KG1 (cell line): ENCODE measurements at places on chromosomes 6 and 20.
A peak's percentile ranks its signal among the peaks of the same experiment; 100 is the strongest.

- DNase-seq: no peak
These were observed 20.5 kb upstream of the GJA10 start for GRCh38 chr6:89873721-89874120.

DNA sequence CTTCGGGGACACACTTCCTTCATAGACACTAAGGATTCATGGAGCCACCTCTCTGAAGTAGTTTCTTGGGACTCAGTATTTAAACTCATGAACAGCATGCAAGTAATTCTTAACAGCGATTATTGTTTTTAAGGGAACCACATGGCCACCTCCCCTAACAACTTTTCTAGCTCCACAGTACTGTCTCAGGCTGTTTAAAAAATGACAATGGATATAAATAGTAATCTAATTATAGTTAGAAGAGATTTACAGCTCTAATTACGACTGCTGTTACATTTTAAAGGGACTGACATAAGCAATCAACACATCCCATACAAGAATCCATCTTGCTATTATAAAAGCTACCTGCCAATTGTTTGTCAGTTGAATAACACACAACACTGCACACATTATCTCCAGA, 72.1 kb upstream of the HDGFL1 start:
- no peak for DNase-seq

GRCh38 chr20:61756966-61757677, 308.6 kb downstream of the TAF4 start:
- no peak for DNase-seq

- DNase-seq: no peak
These were observed 539.3 kb upstream of the ID4 start for GRCh38 chr6:19297880-19298279.

DNA sequence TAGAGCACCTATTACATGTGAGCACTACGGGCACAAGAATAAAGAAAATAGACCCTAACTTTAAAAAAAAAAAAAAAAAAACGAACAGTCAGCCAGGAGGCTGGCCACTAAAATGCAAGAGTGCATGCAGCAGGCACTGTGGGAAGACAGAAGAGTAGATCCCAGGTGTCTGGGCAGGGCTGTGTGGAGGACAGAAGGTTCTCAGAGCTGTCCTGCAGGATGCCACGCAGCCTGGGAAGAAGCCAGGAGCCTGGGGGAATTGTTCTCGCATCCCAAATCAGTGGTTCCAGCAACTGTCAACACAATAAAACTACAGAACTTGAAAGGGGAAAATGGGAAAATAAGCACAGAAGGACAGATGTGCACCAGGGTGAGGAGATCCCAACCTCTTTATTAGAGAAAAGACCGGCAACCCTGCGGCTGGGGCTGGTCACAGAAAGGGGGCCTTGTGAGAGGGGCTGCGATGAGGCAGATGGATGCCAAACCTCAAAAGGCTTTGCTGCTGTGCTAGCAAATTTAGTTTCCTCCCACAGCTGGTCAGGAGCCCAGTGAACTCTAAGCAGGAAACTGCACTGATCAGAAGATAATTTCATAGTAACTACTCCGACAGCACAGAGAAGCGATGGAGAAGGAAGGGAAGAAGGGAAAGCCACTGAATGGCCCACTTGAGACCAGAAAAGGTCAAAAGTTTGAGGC, 30.9 kb downstream of the MAP3K5 start:
- DNase-seq: no peak

DNA sequence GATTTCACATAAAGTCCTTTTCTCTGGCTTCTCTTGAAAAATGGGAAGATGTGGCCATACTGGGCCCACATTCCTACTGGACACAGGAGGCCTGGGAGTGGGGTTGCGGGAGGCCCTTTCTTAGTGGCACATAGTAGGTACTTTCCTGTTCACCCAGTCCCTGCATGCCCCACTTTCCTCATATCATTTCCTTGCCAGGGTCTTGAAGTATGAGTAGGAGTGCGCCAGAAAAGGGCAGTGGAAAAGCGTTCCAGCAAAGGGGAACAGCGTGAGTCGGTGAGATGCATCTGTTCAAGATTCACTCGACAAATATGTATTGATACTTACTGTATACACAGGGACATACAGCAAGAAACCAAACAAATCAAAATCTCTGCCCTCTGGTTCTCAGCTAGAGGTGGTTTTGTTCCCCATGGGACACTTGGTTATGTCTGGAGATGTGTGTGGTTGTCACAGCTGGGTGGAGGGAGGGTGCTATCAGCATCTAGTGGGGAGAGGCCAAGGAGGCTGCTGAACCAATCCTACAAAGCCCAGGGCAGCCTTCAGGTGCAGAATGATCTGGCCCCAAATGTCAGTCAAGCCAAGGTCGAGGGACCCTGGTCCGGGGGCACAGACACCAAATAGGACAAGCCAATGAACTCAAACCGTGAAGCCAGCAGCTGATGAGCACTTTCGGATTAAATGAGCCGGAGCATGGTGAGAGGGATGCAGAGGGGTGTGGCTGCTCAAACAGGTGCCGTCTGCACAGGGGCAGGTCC, 151.4 kb downstream of the CEBPB start:
- no peak for DNase-seq

- DNase-seq: no peak
These were observed 112.9 kb downstream of the BACH2 start for GRCh38 chr6:90183587-90184333.

DNA sequence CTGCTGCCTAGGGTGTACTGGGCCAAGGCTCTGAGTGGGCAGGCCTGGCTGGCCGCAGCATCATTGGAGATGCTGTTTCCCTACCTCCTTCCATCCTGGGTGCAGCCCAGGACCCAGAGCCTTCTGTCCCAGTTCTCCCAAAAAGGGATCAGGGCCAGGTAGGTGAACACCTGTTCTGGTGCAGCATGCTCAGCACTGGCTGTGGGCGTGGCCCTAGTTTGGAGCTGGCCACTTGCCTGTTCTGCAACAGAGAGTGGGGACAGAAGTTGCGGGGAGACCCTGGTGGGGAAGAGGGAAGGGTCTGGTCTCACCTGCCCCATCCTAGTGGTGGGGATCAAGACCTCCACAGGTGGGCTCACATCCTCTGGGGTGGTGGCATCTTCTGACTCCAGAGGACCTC, 1.4 kb upstream of the ARMC12 start:
- DNase-seq: no peak

DNA sequence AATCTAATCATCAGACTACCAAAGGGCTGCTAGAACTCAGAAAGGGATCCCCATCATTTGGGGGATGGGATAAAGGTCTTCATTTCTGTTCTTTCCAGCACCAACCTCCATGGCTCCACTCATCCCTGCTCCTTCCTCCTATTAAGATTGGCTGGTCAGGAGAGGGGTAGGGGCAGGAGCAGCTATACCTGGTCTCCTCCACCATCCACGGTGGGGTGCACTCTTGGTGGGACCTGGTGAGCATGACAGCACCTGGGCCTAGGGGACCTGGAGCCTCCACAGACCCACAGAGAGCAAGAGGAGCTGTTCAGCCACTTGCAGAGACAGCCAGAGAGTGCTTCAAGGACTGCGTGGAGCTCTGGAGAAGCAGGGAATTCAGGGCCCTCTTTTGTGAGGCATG, 6.1 kb upstream of the ULBP2 start:
- no peak for DNase-seq

DNA sequence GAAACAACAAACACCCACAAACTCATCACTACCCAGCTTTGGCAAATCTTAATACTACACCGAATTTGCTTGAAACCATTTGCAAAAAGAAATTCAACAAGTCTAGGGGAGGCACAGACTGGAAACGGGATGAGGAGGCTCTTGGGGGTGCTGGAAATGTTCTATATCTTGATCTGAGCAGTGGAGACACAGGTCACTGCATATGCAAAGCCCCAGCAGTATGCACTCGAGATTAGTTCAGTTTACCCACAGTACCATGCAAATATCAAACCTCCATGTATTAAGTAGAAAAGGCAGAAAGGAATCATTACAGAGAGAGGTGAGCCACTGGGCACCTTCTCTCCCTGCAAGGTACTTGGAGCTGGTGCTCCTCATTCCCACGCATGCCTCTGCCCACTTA, 75.9 kb downstream of the PREX1 start:
- no peak for DNase-seq

GRCh38 chr6:158688860-158689259, 39.0 kb downstream of the SYTL3 start:
- DNase-seq: no peak

DNA sequence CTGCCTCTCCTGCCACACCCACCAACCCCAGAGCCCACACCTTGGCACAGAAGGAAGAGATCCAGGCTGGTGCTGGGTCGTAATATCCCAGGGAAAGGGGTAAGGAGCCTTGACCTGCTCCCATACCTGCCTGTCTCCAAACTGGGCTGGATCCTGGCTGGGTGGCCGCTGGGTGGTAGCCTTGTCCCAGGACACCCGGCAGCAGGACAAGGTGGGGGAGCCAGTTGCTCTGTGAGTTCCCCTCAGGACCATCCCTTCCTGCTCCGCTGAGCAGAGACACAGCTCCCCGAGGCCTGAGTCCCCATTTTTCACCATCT, 58.8 kb downstream of the UBE2V1 start:
- no peak for DNase-seq

GRCh38 chr6:30614044-30614842, 2.8 kb downstream of the PPP1R10 start:
- no peak for DNase-seq

DNA sequence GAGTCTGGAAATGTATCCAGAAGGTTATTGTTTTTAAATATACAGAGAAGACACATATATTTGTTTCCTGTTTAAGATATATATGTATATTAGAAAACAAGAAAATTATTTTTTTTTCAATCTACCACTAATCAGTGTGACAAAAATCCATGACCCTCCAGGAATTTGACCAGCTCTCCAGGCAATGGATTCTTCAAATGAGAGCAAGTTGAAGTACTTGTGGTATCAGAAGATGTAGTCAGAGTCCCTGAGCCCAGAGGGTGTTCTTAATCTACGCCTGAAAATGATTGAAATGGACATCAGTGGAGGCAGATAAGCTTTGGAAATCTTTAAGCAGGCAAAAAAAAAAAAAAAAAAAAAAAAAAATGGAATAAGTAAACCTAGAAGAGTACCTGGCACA, 186.5 kb upstream of the QKI start:
- no peak for DNase-seq

DNA sequence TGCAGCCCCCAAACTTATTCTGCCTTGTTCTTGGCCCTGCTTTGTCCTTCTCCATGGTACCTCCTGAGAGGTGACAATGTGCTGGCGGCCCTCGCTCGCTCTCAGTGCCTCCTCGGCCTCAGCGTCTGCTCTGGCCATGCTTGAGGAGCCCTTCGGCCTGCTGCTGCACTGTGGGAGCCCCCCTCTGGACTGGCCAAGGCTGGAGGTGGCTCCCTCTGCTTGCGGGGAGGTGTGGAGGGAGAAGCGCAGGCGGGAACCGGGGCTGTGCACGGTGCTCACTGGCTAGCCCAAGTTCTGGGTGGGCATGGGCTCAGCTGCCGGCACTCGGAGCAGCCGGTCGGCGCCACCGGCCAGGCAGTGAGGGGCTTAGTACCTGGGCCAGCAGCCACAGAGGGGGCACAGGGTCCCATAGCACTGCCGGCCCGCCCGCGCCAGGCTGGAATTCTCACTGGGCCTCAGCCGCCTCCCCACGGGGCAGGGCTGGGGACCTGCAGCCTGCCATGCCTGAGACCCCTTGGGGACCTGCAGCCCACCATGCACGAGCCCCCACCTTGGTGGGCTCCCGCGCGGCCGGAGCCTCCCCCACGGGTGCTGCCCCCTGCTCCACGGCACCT, 55.9 kb upstream of the RALGAPA2 start:
- no peak for DNase-seq

GRCh38 chr6:135850882-135851281, 619 bp upstream of the PDE7B start:
- no peak for DNase-seq

DNA sequence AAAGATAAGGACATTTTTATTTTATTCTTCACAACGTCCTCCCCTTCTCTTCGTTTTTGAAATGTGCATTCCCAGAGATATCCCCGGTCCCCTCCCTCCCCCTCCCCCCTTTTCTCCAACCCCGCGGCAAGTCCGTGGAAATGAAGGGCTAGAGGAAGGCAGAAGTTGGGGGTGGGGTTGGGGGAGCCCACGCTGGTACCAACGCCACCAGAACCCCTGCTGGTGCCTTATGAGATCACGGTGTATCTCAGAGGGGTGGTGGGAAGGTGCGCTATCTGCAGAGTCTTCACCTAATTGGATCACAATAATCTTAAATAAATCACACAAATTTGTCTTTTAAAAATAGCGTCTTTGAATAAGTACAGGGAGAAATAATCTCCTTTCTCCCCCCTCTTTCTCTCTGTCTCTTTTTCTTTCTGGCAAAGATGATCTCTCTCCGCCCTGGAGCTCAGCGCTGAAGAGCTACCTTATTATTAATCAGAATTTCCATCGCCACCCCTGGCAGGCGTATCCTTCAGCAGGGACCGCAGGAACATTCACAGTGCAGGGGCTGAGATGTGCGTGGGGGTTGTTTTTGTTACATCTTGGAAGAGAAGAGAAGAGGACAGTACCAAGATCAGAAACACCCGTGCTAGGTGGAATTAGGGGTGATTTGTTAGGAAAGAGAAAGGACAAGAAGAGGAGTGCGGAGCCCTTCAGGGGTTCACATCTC, 915 bp downstream of the CLVS2 start:
- DNase-seq: no peak

DNA sequence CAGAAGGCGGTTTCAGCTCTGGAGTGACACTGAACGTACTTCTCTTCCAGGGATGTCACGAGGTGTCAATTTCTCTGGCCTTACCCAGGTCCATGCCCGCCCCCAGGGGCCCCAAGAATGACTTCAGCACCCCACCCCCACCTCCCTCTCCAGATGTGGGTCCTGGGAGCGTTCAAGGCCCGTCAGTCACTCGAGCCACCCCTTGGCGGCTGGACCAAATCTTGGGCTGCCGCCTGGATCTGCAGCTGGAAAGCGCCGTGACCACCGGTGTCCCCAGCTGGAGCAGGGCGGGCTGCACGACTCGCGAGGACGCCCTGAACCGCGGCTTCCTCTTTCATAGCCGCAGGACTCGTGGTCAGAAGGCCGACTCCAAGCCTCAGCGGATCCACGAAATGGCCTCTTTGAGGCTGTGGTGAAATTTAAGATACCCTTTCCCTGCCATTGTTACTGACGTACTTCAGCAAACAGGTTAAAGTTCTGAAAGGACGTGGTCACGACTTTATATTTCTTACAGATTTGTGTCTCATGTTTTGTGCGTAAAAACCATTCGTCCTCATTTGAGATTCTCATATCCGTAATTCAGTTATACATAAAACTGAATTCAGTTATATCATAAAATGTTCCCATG, 29.3 kb downstream of the TRIM38 start:
- DNase-seq: peak; percentile 83

GRCh38 chr20:44537993-44538392, 16.1 kb upstream of the SERINC3 start:
- DNase-seq: no peak
